ENCODE measurements at places on chromosomes 11 and 22. TPM values are rescaled to one million over a fixed set of nuclear protein-coding genes. Genes with fewer than 3 reads are reported as not detected.

The DEUP1 gene
- total RNA-seq, result not detected

The GGTLC2 gene
- not detected for total RNA-seq

The NAALADL1 gene
- total RNA-seq, result 94.5 TPM

DNA sequence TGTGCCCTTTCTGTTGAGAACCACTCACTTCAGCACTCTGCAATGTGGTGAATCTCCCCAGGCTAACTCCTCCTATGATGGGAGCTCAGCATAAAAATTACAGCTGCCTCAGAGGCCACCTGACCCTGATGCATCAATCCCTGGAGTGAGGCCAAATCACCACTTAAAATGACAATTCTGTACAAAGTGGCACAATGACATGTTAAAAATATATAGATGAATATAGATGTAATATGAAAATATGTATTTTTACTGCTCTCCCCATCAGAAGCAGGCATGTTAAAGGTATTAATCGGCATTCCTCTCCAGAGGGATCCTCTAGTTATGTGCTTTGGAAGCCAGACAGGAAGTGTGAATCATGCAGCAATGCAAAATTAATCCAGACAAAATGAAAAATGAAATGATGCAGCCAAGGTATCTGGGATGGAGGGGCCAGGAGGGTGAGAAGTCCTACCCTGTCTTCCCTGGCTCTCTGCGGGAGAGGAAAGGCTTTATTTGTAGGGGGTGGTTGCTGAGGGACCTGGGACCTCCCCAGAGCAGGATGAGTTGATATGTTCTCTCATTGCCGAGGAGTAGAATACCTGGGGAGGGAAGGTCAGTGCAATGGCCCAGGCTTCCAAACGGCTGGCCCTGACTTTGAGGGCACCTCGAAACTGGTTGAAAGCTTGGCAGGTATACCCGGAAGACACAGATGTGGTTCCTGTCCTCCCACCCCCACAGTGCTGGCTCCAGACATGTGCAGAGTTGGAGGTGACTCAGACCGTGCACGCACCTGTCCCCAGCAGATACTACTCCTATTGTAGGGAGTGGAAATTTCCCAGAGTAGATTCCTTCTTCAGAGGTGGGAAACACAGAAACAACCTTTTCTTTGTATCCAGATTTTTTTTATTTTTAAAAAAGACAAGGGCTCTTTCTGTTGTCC is 347.9 kb upstream of the NCAM1 start:
- no peak for DNase-seq

DNA sequence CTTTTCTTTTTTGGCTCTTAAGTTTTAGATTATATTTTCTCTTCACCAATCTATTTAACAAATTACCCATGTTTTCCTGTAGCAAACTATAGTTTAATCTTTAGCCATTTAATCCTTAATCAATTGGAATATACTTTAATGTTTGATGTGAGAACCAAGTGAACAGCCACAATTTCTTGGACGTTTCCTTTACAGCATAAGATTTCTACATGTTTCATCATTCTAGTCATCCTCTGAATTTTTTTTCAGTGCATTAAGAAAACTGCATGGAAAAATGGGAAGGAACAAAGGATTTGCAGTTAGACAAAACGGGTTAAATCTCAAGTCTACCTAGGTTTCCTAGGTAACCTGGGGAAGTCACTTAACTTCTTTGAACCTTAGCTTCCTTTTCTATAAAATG is 507.1 kb upstream of the CCDC90B start:
- DNase-seq, result no peak

All from hematopoietic multipotent progenitor cell (in vitro differentiated cells).